ENCODE measurements at places on chromosomes 1 and 21.
A peak's percentile ranks its signal among the peaks of the same experiment; 100 is the strongest.

DNA sequence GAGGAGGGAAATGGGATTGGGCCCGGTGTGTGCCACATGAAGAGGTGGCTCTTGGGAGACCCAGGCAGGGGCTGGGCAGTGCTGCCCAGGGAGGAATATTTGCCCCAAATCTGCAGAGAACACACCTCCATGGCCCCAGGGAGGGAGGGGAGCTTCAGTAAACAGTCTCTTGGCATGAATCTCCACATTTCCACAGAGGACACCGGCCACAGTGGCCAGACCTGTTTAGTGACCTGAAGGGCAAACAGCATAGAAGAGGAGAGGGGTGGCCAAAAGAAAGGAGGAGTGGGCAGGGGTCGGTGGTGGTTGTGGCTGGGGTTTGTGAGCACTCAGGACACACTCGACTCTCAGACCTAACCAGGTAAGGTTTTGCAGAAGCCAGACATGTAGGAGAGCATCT, 54.0 kb upstream of the IFFO2 start:
- no peak for DNase-seq

- no peak for DNase-seq
Observed at GRCh38 chr1:37865348-37866120, 6.1 kb upstream of the MTF1 start.

- DNase-seq: no peak
Observed at GRCh38 chr1:89269277-89269676, 3.4 kb downstream of the GBP5 start.

GRCh38 chr1:981955-982558, at the start of gene PERM1:
Gene PERM1, minus strand, starts transcription at chr1:982093. Its CDS starts 1,064 bp downstream, at chr1:981029.
- DNase-seq: no peak

- DNase-seq: no peak
Observed at GRCh38 chr1:117846674-117847425, 82.6 kb downstream of the GDAP2 start.

- DNase-seq: no peak
Observed at GRCh38 chr1:117205368-117205767, 5.4 kb downstream of the VTCN1 start.

DNA sequence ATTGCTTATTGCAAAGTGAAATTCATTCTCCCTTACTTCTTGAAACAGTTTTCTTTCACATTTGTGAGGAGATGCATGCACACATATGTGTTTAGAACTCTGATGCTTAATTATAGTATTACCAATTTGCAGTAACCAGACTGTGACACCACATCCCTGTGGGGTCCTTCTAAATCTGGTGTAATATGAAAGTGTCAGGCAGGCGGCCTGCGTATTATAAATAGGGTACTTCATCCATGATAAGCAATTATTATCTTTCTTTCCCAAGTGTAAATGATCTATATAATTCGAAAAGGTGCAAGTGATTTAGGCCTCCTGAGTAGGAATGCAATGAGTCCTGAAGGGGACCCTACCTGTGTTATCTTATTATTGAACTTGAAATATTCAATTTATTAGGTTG, 876 bp downstream of the EFCAB7 start:
- DNase-seq: no peak

DNA sequence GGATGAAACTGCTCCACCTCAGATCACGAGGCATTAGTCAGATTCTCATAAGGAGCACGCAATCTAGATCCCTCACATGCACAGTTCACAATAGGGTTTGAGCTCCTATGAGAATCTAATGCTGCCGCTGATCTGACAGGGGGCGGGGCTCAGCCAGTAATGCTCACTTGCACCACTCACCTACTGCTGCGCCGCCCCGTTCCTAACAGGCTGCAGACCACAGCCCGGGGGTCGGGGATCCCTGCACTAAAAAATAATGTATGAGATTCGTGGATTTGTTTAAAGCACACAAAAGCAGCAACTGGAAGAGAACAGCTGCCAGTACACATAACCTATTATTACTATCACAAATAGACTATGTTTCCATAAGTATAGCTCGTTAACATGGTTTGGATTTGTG, 72.9 kb downstream of the HLCS start:
- DNase-seq: no peak

DNA sequence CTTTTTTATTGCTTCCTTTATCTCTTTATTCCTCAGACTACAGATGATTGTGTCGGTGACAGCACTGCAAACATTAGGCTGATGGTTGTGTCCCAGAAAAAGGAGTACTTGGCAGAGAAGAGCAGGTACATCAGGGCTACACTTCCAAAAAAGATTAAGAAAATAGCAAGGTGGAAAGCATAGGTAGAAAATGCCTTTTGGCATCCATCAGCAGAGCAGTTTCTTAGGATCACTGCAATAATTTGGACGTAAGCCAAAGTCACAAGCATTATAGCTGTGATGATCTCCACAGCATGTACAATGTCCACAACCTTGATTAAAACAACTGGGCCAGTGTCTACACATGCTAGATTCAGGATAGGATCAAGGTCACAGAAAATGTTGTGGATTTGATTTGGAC, 5.9 kb downstream of the OR6K2 start:
- no peak for DNase-seq

DNA sequence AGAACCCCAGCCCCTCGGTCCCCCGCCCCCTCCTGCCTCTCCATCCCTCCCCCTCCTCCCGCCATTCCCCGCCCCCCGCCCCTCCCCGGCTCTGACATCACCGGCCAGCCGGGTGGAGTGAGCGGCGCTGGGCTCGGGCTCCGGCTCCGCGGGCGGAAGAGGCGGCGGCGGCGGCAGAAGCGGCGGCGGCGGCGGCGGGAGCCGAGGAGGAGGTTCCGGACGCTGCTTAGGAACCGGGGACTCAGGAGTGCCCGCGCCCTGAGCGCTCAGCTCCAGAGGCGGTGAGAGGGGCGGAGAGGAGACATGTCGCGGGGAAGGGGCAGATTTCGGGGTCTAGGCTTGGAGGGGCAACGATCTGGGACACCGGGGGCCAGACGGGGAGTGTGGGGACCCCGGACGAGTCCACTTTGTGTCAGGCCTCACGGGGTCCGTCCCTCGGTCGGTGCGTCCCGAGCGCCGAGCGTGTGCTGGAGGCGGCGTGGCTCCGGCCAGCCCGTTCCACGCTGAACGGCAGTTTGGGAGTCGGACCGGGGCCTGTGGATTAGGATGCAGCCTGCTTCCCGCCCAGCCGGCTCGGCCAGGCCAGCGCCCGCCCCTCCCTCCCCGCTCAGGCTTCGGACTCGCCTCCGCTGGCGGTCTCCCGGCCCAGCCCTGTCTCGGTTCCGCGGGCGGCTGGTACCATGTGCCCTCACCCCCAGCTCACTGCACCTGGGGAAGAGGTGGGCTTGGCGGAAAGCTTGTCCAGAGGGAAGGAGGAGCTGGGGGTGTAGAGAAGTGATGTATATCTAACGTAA, at the start of gene PEA15:
Gene PEA15 (plus strand): TSS at position 143 of the 794 bp plus-strand sequence. CDS start 6,161 bp downstream, outside the sequence.
- DNase-seq: peak; percentile 50

DNA sequence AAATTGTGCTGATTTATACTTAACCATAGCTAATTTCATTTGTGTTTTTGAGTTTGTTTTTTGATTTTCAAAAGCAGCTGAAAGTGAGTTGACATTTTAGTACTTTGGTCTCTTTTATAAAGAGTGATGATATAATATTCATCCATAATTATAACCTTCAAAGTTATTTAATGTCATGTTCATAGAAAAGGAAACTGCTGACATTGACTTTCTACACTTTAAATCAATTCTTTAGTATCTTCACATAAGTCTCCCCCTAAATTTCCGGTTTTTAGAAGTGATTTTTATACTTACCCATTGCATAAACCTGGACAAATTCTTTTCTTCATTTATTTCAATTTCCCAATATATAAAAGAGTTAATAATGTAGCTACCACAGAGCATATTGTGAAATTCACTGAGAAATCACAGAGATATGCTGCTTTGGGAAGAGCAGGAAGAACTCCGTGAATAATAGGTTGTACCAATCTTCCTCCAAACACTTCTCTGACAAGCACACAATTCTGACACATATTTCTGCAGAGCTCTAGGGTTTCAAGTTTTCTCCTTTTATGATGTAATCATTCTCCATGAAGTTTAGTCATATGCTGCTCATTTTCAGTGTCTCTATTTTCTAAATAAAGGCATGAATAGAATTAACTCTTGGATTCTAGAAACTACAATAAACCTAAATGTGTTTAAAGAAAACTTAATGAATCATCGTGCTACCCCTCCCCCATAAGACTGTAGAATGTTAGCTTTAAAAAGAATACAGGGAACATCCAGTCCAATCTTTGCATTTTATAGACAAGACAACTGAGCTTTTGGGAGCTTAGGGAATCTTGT, 25.6 kb upstream of the CDC42BPA start:
- DNase-seq: no peak

- DNase-seq: no peak
Observed at GRCh38 chr1:1206966-1207531, 657 bp upstream of the TNFRSF18 start.

- no peak for DNase-seq
Observed at GRCh38 chr1:231065510-231066241, 25.6 kb upstream of the FAM89A start.

GRCh38 chr1:236063919-236064673, 794 bp downstream of the NID1 start:
- DNase-seq: peak; percentile 37

DNA sequence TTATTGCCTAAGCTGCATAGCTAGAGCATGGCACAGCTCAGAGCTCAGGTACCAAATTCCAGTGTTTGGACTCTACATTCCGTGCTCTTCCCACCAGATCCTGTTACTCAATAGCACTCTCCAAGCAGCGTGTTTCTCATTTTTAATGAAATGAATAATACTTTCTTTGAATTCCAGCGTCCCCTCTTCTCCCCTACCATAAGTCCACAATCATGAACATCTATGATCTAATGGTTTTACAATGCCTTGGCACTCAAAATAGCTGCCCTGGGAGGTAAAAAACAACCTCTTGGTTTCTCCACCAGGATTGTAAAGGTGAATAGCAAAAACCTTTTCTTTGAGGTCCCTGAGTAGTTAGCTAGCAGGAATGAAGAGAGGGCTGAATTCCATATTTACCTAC, 480.0 kb upstream of the PKN2 start:
- DNase-seq: no peak

DNA sequence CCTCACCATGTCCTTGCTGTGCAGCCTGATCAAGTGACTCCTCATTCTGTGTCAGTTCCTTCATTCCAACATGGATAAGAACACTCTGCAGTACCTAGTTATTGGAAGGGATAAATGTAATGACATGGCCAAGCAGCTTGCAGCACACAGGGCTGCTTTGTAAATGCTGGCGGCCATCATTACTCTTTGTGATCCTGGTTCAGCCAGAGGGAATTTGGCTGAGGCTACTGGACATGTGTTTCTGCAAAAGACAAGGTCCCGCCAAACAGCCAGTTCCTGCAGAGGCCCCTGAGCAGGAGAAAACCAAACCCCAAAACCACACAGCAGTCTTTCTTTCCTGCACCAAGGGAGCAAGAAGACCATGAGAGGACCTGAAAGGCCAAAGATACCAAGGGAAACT, 495.8 kb downstream of the AJAP1 start:
- DNase-seq: no peak

- DNase-seq: no peak
Observed at GRCh38 chr1:154524881-154525280, 22.7 kb upstream of the SHE start.

- no peak for DNase-seq
Observed at GRCh38 chr21:43719748-43720538, 1.0 kb downstream of the PDXK start.

GRCh38 chr1:8604041-8604945, 213.1 kb downstream of the RERE start:
- no peak for DNase-seq

- no peak for DNase-seq
Observed at GRCh38 chr1:192589813-192590212, 14.2 kb downstream of the RGS1 start.

All from progenitor cell of endocrine pancreas (in vitro differentiated cells).